ENCODE measurements at places on chromosomes 16 and 17.

DNA sequence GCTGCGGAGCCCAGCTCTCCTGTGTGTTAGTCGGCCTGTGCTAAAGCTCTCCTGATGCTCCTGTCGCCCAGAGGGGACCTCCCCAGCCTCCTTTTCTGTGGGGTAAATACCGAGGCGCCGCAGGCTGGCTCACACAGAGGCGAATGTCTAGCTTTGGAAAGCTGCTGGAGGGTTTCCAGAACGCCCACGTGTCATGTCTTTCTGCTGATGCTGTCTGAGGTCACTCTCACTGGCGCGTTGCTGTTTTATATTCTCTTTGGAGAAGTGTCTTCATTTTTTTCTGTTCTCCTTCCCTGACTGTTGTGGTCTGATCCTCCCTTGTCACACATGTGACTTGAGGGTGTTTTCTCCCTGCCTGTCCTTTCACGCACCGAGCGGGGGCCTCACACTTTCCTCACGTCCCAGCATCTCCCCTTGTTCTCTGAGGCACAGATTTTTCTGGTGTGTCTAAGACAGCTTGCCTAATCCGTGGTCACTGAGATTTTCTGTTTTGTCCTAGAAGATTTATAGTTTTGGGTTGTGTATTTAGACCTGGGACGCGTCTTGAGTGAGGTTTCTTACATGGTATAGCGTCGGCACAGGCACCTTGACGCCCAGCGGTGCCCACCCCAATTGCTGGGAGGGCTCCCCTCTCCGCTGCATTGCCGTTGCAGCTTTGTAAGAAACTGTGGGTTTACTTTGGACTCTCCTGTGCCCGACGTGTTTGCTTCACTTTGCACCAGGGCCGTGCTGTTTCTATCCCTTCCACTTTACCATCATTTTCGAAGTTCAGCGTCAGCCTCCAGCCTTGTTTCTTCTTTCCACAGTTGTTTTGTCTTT is 92.1 kb upstream of the ZNF750 start:
- no peak for DNase-seq

DNA sequence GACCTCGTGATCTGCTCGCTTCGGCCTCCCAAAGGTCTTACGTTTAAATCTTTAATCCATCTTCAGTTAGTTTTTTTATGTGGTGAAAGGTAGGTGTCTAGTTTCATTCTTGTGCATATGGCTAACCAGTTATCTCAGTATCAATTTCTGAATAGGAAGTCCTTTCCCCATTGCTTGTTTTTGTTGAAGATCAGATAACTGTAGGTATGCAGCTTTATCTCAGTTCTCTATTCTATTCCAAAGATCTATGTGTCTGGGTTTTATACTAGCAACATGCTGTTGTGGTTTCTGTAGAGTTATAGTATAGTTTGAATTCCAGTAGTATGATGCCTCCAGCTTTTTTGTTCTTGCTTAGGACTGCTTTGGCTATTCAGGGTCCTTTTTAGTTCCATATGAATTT is 65.2 kb downstream of the TNFRSF13B start:
- DNase-seq, result no peak

GRCh38 chr16:72241008-72241407 is 69.1 kb upstream of the PMFBP1 start:
- no peak for DNase-seq

GRCh38 chr16:22634954-22635353 is 124.3 kb downstream of the NPIPB5 start:
- no peak for DNase-seq

DNA sequence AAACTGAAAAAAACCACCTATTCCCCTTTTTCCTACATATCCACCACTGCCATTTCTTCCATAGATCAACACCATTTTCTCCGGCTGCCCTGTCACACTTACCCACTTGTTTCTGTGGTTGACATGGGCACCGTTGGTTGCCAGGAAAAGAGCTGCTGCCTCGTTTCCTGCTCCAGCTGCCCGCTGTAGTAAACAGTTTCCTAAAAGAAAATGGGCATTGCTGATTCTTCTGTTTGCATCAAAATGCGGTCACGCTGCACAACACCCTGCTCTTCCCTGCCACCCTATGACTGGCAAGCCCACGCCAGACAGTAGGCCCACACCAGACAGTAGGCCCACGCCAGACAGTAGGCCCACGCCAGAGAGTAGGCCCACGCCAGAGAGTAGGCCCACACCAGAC is 46.3 kb downstream of the CYB5D2 start:
- no peak for DNase-seq
